ENCODE measurements at places on chromosomes 13 and 19.

DNA sequence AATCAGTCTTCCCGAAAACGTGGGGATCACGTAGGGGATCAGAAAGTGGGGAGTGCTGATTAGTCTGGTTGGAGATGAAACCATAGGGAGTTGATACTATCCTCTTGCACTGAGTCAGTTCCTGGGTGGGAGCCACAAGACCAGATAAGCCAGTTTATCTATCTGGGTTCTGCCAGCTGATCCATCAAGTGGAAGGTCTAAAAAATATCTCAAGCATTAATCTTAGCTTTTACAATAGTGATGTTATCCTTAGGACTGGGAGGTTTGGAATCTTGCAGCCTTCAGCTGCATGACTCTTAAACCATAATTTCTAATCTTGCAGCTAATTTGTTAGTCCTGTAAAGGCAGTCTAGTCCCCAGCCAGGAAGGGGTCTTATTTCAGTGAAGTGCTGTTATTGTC lies 2474.2 kb downstream of the PCDH9 start:
- DNase-seq: no peak

DNA sequence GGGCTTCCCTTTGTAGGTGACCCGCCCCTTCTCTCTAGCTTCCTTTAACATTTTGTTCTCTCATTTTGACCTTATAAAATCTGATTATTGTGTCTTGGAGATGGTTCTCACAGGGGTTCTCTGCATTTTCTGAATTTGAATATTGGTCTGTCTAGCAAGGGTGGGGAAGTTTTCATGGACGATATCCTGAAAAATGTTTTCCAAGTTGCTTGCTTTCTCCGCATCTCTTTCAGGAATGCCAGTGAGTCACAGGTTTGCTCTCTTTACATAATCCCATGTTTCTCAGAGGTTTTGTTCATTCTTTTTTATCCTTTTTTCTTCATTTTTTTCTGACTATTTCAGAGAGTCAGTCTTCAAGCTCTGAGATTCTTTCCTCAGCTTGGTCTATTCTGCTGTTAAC lies 53.6 kb downstream of the POSTN start:
- no peak for DNase-seq

GRCh38 chr19:45794627-45795026 lies 2.0 kb upstream of the DMWD start:
- no peak for DNase-seq

- no peak for DNase-seq
These were observed 12.7 kb downstream of the LSM14A start for GRCh38 chr19:34184880-34185491.

DNA sequence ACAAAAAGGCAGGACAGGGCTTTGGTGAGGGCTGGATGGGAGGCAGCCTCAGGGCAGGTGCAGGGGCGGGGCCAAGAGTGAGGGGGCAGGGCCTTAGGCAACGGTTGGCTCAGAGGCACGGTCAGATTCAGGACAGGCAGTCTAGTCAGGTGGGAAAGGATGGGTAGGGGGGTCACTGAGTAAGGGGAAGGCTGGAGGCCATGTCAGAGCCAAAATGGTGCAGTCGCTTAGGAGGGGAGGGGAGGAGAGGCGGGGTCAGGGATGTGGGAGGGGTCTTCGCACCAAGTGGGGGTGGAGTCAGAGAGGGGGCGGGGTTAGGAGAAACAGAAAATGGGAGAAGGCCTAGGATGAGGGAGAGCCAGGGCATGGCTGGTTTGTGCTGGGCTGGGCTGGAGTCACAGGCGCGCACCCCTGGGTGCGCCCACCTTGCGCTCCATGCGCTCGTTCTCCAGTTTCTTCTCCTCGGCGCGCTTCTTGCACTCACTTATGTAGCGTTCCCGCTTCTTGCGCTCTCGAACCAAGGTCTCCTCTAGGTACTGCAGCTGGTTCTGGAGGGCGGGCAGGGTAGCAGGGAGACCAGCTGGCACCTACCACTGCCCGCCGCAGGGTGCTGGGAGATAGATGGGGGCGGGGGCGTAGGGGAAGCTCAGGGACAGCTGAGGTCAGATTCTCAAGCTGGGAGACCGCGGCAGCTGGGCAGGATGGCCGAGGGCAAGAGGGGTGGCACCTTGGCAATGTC lies 6.8 kb upstream of the RGL3 start:
- DNase-seq: no peak
